ENCODE measurements at places on chromosomes 5 and 9. TPM values are rescaled to one million over a fixed set of nuclear protein-coding genes. Genes with fewer than 3 reads are reported as not detected.
A peak's percentile ranks its signal among the peaks of the same experiment; 100 is the strongest.

DNA sequence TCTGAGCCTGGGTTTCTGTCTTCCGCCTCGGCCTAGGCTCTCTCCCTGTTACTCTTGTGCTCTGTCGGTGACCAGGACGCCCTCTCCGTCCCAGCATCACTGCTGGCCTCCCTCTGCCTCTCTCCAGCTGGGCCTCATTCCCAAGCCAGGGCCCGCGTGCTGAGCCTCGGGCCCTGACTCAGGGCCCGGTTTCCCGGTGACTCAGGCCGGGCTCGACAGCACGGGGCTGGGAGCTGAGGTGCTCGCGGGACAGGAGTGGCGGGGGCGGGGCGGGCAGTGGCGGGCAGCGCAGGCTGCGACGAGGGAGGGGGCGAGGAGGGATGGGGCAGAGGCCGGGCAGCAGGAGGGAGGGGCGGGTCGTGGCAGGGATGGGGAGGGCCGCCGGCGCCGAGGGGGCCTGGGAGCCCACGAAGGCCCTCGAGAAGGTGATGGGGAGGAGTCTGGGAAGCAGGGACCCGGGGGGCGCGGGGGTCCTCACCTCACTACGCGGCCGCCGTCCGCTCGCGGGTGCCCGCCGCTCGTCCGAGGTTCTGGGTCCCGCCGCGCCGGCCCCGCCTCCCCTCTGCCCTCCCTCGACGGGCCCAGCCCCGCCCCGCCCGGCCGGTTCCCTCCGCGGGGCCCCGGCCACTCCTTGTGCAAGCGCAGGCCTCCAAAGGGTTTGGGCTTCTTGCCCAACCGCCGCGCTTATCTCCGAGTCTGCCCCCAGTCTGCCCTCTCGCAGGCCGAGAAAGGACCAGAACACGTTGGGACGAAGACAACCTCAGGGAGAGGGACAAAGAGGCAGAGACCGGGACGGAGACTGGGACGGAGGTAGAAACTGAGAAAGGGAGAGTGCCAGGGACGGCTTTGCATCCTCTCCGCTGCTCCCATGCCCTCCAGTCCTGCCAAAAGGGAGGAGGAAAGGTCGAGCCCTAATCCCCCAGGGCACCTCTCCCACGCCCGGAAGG is at the start of gene ARAP3:
Gene ARAP3, minus strand, starts transcription at position 536 of the 947 bp plus-strand sequence. CDS start 1,744 bp downstream, outside the sequence.
- DNase-seq: peak; percentile 89

- no peak for DNase-seq
These were observed 955 bp downstream of the QRFP start for GRCh38 chr9:130895481-130896232.

Gene SV2C
- not detected for total RNA-seq

GRCh38 chr5:104789366-104789765 is 1226.8 kb upstream of the NUDT12 start:
- no peak for DNase-seq

Gene MOB3B
- under 0.01 TPM for total RNA-seq

Gene PCDHB2
- 0.36 TPM for total RNA-seq

Gene RELL2
- 2.2 TPM for total RNA-seq

Gene PTPRD
- total RNA-seq: 0.18 TPM

Gene PCDHGB5
- 17.5 TPM for total RNA-seq

GRCh38 chr5:24645483-24645882 is 705 bp upstream of the CDH10 start:
- DNase-seq: no peak

GRCh38 chr9:131580358-131580757 is 35.0 kb downstream of the PRRT1B start:
- no peak for DNase-seq

DNA sequence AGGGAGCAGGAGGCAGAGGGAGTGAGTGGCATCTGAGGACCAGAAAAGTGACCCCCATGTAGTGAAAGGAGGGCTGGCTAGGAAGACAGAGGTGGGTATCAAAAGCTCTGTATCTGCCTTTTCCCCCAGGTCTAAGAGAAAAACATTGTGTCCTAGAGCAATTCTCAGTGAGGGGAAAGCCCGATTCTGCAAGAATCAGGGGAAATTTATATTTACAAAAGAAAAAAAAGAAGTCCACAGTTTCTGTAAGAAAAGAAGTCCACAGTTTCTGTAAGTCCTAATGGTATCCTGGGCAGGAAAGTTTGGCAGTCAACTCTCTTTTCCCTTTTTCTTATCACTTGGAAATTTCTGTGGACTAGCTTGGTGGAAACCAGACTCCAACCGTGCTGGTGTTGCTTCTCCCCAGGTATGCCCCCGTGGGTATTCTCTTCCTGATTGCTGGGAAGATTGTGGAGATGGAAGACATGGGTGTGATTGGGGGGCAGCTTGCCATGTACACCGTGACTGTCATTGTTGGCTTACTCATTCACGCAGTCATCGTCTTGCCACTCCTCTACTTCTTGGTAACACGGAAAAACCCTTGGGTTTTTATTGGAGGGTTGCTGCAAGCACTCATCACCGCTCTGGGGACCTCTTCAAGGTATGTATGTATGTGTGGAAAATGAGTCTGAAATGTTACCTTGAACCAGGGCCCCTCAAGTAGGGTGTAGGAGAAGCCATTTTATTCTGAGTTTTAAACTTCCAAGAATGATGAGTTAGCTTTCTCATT is 73.0 kb downstream of the SLC1A3 start:
- DNase-seq: no peak

- DNase-seq: no peak
These were observed 454.1 kb downstream of the ARHGEF28 start for GRCh38 chr5:74079971-74080556.

Gene TEK
- 10.8 TPM for total RNA-seq

GRCh38 chr5:180358179-180358578 is 5.0 kb upstream of the GFPT2 start:
- DNase-seq: no peak

GRCh38 chr5:66870708-66871107 is 274.5 kb downstream of the MAST4 start:
- DNase-seq: no peak

- no peak for DNase-seq
These were observed 57.8 kb upstream of the GOLPH3 start for GRCh38 chr5:32231929-32232328.

Gene GABRG2
- total RNA-seq: not detected

- DNase-seq: no peak
These were observed 2.8 kb upstream of the PTPDC1 start for GRCh38 chr9:94081435-94081834.

Gene PLAC8L1
- total RNA-seq: not detected

Gene CRB2
- total RNA-seq: not detected

Gene PRRX2
- total RNA-seq: 12.7 TPM

Gene WWC1
- total RNA-seq: 10.3 TPM

Gene SLIT3
- 0.18 TPM for total RNA-seq
